ENCODE measurements at places on chromosomes 4 and X. TPM values are rescaled to one million over a fixed set of nuclear protein-coding genes. Genes with fewer than 3 reads are reported as not detected.

- no peak overlapping the region for H3K27ac ChIP-seq
- peaks cover 2% of the 10 kb centered on the region for H3K27me3 ChIP-seq
- no peaks in the 10 kb centered on the region for H3K4me1 ChIP-seq
- no peak for DNase-seq
- no peak overlapping the region for H3K4me3 ChIP-seq
These were observed 29.5 kb downstream of the SMPX start for GRCh38 chrX:21728276-21728968.

- no peak overlapping the region for H3K4me3 ChIP-seq
- no peaks in the 10 kb centered on the region for H3K27me3 ChIP-seq
- H3K27ac ChIP-seq = no peak overlapping the region
- DNase-seq = no peak
- no peaks in the 10 kb centered on the region for H3K36me3 ChIP-seq
These were observed 594.7 kb upstream of the GALNT7 start for GRCh38 chr4:172573899-172574298.

DNA sequence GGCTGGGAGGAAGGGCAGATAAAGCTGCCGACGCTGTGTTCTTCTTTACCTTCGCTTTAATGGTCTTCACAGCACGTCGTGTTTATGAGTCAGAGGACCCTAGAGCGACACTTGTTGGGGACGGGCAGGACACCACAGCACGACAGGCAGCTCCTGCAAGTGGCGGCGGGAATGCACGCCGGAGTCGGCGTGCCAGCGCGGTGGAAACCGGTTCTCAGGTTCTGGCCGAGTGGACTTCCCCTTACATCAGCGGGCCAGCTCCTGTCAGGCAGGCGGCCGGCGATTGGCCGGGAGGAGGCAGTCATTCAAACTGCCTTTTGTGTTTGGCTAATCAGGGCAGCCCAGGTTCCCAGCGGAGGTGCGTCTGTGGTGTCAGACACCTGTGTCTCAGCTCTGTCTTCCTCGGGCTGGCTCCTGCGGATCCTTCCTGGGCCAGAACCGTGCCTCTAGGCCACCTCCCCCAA, 150.9 kb downstream of the SHROOM3 start:
- peak; percentile 34 for DNase-seq
- peak overlapping the region; percentile 47 for H3K4me3 ChIP-seq
- H3K27me3 ChIP-seq = peaks cover 42% of the 10 kb centered on the region
- H3K27ac ChIP-seq = no peak overlapping the region
- H3K4me1 ChIP-seq = peaks cover 2% of the 10 kb centered on the region

GRCh38 chr4:99946356-99947189, at the start of gene DNAJB14:
Gene DNAJB14 (minus strand): TSS chr4:99946618. CDS start chr4:99946571, 47 bp downstream.
- peak within 1 kb of the TSS; percentile 99 for H3K27ac ChIP-seq
- peaks cover 41% of the 10 kb centered on the region for H3K36me3 ChIP-seq
- peak; percentile 89 for DNase-seq
- H3K27me3 ChIP-seq = no peaks in the 10 kb centered on the region

GRCh38 chr4:162116095-162116779, 47.6 kb downstream of the FSTL5 start:
- no peak overlapping the region for H3K27ac ChIP-seq
- H3K4me1 ChIP-seq = no peaks in the 10 kb centered on the region

- no peaks in the 10 kb centered on the region for H3K4me1 ChIP-seq
- H3K27me3 ChIP-seq = no peaks in the 10 kb centered on the region
- H3K27ac ChIP-seq = no peak overlapping the region
- no peak for DNase-seq
- no peaks in the 10 kb centered on the region for H3K36me3 ChIP-seq
These were observed 46.5 kb upstream of the PGRMC1 start for GRCh38 chrX:119189595-119189994.

DNA sequence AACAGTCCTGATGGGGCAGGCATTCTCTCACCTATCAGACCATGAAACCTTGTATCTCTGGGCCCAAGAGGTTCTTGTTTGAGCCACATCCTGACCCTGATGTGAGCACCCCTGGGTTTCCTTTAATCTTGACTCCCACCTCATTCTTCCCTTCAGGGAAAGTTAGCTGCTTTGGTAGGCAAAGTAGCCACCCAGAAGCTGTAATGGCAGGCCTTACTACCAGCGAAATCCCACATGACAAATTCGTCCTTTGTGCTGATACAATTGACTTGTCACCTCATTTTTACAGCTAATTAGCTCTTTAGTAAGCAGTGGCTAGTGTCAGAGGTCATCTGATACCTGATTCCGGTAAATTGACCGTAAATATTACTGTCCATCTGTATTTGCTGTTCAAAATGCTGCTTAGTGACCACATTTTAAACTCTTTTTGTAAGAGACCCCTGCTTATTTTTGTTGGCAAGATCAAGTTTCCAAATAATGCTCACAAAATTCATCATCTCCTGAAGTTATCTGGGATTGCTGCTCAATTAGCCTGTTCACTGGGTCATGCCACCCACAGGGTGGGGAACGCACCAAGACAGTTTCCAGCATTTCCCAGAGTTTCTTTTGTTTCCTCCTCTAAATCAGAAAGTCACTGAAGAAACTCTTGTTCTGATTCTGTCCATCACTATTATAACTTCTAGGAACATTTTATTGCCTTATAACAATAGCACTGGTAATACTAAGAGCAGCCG, 329.7 kb downstream of the GPAT3 start:
- H3K4me1 ChIP-seq = no peaks in the 10 kb centered on the region
- no peak for DNase-seq
- peaks cover 2% of the 10 kb centered on the region for H3K27me3 ChIP-seq
- H3K36me3 ChIP-seq = no peaks in the 10 kb centered on the region
- no peak overlapping the region for H3K4me3 ChIP-seq
- no peak overlapping the region for H3K27ac ChIP-seq

DNA sequence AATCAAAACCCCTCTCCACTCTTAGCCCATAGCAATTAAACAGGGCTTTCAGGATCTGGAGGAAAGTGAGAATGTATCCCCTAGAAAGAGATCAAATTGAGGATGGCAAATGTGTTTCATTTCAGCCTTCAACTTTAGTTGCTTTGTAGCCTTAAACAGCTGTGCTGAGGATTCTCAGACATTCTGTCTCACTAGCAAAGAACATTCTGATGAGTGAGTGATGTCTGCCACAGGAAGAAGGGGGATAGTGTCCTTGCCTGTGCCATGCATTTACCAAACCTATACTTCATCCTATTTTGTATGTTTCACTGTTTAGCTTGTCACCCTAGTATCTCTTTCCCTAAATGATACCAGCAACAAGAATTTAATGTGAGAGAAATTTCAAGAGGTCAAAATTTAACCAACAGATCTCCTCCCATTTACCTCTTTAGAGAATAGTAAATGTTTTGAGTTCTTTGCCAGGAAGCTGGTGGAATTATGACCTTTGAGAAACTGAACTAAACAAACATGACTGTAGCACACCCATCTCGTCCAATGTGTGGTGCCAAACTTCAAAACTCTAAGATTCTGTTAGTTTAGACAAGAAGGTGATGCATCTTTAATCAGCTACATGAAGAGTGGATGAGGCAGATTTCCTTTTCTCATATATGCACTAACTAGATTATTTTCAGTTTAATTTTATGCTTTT, 165.6 kb downstream of the PALLD start:
- no peak for DNase-seq
- H3K27ac ChIP-seq = no peak overlapping the region
- H3K27me3 ChIP-seq = peaks cover 33% of the 10 kb centered on the region

- H3K4me1 ChIP-seq = no peaks in the 10 kb centered on the region
- DNase-seq = no peak
- H3K27me3 ChIP-seq = no peaks in the 10 kb centered on the region
- no peaks in the 10 kb centered on the region for H3K36me3 ChIP-seq
- no peak overlapping the region for H3K27ac ChIP-seq
These were observed 389.7 kb downstream of the GPM6A start for GRCh38 chr4:175422331-175422730.

Gene RRH
- total RNA-seq = not detected

Gene SLC49A3
- 2.1 TPM for total RNA-seq

Gene GPAT3
- total RNA-seq = 3.1 TPM

Gene MMRN1
- total RNA-seq = 0.28 TPM

Gene PDGFC
- total RNA-seq = not detected

Gene NEUROG2
- not detected for total RNA-seq

Gene MRFAP1
- 123 TPM for total RNA-seq

Gene SFRP2
- total RNA-seq = not detected

Gene RIPPLY1
- not detected for total RNA-seq

Gene SSX4B
- total RNA-seq = not detected
